ENCODE measurements at places on chromosomes 6 and 20.

DNA sequence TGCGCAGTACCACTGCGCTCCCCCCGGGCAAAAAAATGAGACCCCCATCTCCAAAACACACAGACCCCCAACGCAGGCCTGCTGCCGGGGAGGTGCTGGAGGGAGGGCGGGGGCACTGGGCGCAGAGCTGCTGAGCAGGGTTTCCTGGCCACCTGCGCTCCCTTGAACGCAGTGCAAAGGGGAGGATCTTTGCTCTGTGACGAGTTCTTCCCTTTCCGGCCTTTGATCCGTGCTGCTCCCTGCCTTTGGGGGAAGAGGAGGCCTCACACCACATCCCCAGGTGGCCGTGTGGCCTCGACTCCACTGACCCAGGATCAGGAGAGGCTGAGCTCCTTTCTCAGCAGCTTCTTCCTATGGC, 8.9 kb upstream of the COL20A1 start:
- DNase-seq = no peak

DNA sequence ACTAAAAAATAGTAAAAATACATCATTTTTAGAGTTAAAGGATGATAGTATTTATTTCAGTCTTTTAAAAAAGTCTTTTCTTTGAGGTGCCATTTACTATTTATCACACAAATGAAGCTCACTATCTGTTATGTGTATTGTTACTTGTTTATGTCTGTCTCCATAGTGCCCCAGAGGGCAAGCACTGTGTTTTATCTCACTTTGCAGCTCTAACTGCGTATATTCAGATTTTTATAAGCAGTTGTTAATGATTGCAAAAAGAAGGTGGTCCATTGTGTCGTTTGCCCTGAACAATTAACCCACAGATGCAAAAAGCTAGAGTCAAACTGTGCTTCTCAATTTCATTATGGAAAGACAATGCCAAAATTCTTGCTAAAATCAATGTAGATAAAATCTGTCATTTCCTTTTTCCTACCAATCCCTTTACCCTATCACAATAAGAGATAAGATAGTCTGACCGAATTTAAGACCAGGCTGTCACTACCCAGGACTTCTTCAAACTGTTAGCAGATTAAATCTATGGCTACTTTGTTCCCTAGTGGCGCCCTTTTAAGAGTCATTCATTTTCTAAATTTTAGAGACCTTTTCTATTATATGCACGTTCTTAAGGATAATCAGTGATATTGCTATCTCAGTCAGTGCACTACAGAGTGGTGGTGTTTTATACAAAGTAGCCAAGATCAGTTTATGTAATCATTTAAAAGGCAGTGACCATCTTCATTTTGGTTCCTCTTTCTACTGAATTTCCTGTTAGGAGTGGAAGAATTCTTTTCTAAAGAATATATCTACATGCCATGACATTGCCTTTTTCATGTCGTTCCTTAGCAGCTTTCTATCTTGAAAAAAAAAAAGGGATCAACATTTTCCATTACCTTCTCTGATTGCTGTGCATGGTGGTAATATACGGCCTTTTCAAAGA, 133.1 kb upstream of the PRDM1 start:
- no peak for DNase-seq

DNA sequence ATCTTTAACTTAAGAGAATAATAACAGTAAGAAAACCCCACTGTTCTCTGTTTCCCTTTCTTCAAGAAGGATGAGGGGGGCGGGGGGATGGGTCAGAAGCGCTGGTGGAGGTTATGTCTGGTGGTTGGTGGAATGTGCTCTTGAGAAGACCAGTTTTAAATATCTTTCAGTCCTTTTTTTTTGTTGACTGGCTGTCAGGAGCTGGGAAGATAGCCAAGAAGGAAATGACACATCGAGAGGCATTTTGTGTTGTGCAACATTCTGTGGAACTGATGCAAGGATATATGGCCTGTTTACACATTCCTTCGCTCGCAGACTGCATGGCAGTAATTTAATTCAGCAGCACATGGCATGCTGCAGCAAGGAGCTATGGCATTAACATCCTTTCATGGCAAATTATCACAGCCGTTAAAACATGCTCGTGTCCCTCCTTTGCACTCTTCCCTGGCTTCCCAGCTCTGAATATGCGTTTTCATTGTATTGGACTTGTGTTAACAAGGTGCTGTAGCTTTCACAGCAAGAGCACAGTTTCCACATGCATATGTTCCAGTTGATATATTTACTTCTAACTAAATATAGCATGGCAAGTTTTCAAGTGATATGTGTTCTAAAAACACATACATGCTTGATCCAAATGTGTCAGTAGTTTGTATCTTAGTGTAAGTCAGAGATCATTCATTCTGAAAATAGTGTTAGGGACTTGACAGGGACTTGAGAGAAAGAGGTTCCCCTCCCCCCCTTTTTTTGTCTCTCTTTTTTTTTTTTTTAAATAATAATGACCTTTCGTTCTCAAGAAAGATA, 68.2 kb upstream of the SUPT3H start:
- peak; percentile 35 for DNase-seq

DNA sequence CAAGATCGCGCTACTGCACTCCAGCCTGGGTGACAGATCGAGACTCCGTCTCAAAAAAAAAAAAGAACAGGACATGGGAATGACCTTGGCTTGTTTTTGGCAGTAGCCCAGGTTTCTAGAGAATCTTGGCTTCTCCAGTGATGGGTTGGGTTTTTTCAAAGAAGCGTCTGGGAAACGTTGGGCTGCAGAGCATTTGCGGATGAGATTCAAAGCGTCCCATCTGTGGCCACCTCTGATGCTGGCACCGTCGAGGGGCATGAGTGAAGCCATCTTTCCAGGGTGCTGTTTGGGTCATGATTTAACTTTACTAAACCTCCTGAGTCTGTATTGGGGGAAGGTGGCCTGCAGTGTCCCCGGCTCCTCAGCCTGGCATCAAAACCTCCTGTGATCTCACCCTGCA, 43.2 kb upstream of the SRF start:
- peak; percentile 61 for DNase-seq

DNA sequence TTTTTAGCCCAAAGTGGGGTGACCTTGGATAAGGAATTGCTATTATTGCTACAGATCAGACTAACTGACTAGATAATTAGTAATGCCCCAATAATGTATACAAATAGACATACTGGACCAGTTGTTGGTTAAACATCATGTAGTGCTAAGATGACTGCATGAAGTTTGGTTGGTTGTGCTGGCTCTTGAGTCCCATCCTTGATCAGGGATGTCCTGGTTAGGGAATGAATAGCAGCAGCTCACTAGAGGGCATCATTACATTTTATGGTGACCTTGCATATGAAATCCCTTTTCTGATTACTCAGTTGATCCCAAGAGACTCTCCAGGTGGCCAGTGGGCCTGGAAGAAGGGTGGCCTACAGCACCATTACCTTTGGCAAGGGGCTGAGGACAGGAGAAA, 10.9 kb downstream of the TPBG start:
- no peak for DNase-seq

GRCh38 chr20:63830841-63831588, at the start of gene ZBTB46:
Gene ZBTB46, minus strand, starts transcription at chr20:63831264. Its CDS starts 40,507 bp downstream, at chr20:63790757.
- peak; percentile 57 for DNase-seq

GRCh38 chr6:91449539-91449938, 862.7 kb upstream of the MAP3K7 start:
- DNase-seq = no peak

- no peak for DNase-seq
Measured at GRCh38 chr6:90003069-90003795, 109.0 kb downstream of the GJA10 start.

DNA sequence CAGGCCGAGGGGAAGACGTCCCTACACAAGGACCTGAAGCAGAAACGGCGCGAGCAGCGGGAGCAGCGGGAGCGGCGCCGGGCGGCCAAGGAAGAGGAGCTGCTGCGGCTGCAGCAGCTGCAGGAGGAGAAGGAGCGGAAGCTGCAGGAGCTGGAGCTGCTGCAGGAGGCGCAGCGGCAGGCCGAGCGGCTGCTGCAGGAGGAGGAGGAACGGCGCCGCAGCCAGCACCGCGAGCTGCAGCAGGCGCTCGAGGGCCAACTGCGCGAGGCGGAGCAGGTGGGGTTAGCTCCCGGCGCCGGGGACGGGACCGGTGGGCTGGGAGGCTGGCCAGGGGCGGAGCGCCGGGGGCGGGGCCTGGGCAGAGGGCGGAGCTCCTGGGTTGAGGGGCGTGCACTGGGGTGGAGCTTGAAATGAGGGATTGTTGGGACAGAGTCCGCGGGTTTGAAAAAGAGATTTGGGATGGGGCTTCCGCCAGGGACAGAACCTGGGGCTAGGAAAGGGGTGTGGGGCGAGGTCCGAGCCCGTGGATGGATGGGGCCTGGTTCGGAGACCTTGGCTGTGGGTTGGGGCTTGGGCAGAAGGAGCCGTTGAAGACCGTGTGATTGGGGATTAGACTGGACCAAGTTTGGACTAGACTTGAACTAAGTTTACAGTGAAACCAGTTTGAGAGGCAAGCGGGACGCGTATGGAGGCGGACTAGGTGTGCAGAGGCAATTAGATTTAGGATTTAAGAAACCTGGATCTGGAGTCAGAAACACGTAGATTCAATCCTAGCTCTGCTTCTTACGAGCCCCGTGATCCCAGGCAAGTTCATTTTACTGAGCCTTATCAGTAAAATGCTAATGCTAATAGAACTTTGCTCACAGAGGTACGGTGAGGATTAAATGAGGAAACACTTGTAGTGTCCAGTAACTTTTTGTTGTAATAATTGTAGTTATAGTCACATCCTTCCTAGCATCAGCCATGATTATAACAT, 20.9 kb downstream of the DEF6 start:
- DNase-seq = peak; percentile 82
